Prostate gland (tissue), 2 donors: ENCODE measurements at places on chromosomes 3 and 15.

GRCh38 chr3:67846166-67846565 is 191.8 kb upstream of the SUCLG2 start:
- no peak for DNase-seq

- DNase-seq, result no peak
Measured at GRCh38 chr3:39025222-39025970, 26.3 kb downstream of the SCN11A start.

DNA sequence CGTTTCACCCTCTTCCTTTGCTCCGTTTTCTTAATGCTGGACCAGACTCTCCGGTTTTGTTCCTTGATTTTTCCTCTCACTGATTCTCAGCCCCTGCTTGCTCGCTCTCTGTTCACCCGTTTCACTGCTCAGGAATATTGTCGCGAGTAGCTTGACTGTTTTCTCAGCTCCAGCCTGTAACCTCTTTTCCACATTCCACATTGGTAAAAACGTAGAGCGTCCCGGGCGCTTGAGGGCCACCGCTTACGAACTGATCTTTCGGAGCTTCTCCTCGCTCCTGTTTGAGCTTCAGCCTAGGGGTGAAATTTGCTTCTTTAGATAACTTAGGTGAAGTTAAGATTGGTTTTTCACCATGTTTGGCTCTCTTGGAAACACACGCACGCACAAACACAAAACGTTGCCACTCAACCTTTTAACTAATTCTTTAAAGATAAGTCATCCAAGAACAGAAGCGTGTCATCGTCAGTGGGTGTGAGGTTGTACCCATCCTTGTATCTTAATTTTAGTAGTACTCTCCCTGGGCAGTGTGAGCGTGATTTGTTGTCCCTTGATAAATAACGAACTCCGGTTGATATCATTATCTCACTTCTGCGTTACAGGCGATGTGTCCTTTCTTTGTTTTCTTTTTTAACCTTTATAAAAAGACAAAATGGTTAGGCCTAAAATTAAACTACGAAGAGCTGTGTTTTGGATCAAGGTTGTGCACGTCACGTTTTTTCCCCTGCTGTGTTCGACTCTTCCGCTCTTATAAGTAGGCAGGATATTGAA is 1.0 kb downstream of the PAK2 start:
- DNase-seq, result peak; percentile 15

DNA sequence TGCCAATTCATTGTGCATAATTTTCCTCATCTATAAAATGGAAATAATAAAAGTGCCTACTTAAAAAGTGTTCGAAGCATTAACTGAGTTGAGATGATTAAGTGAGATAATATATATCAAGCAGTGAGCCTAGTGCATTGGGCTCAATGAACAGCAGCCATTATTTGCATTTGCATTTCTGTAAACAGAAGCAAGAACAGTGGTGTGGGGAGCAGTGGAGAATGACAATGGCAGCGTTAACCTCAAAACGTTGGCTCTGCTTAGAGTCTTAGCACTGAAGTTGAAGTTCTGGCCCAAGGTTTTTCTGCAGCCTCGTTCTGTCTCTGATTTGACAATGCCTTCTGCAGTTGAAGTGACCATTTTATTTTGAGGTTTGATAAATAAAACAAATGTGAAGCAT is 466.3 kb upstream of the ONECUT1 start:
- no peak for DNase-seq

- peak; percentile 99 for DNase-seq
Measured at GRCh38 chr3:188947401-188948280, 224.1 kb upstream of the TPRG1 start.

- DNase-seq, result no peak
Measured at GRCh38 chr15:56640549-56640948, 92.8 kb downstream of the ZNF280D start.

DNA sequence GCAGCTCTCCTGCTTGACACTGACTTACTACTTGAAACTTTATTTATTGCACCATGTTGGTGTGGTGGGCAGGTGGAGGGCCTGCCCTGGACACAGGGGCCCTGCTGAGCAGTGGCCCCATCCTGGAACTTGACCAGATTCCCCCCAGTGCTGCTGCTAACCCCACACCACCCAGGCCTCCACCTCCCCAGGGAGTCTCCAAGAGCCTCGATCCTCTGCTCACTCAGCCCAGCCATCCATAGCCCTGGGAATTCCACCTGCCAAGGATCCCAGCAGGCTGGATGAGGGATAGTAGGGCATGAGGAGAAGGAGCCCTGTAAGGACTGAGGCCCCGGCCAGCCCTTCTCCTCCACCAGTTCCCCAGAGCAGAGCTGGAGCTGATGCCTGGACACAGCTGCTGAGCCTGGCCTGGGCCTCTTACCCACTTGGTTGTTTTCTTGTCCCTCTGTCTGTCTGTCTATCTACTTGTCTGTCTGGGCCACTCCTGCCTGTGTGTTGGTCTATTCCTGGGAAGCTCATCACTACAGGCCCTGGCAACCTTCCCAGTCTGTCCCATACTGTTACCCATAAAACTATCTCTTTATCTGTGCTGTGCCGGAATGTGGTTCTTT is 2.8 kb downstream of the CHAC1 start:
- DNase-seq, result peak; percentile 40

GRCh38 chr3:49661281-49661680 is 12.9 kb upstream of the APEH start:
- no peak for DNase-seq
